ENCODE measurements at places on chromosomes 16 and 17.

- no peak for DNase-seq
Measured at GRCh38 chr16:78695391-78695790, 595.9 kb downstream of the WWOX start.

DNA sequence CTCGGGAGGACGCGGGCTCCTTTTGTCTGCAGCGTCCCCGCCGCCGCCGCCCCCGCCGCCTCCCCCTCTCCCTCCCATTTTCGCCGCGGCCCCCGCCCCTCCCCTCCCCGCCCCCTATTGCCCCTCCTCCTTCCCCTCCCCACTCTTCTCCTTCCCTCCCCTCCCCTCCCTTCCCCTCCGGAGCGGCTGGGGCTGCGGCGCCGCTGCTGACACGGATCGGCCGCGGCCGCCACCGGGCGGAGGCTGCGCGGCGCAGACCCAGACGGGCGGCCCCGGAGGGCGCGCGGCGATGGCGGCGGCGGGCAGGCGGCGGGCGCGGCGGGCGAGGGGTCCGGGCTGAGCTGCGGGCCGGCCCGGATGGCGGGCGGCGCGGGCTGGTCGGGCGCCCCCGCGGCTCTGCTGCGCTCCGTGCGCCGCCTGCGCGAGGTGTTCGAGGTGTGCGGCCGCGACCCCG is at the start of gene RAB11FIP4:
Gene RAB11FIP4 (plus strand): TSS at position 180 of the 454 bp plus-strand sequence. CDS start 178 bp downstream, at position 358.
- DNase-seq = no peak

- DNase-seq = no peak
Measured at GRCh38 chr17:55324296-55324978, 59.7 kb downstream of the HLF start.

- no peak for DNase-seq
Measured at GRCh38 chr16:9854675-9855074, 327.6 kb downstream of the GRIN2A start.

DNA sequence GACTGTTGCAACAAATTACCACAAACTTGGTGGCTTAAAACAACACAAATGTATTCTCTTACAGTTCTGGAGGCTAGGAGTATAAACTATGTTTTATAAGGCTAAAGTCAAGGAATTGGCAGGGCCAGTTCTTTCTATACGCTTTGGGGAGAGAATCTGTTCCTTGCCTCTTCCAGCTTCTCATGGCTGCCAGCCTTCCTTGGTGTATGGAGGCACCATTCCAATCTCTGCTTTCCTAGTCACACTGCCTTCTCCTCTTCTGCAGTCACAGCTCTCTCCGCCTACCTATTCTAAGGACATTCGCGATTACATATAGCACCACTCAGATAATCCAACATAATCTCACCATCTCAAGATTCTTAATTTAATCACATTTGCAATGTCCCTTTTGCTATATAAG is 140.4 kb upstream of the GNAO1 start:
- no peak for DNase-seq

DNA sequence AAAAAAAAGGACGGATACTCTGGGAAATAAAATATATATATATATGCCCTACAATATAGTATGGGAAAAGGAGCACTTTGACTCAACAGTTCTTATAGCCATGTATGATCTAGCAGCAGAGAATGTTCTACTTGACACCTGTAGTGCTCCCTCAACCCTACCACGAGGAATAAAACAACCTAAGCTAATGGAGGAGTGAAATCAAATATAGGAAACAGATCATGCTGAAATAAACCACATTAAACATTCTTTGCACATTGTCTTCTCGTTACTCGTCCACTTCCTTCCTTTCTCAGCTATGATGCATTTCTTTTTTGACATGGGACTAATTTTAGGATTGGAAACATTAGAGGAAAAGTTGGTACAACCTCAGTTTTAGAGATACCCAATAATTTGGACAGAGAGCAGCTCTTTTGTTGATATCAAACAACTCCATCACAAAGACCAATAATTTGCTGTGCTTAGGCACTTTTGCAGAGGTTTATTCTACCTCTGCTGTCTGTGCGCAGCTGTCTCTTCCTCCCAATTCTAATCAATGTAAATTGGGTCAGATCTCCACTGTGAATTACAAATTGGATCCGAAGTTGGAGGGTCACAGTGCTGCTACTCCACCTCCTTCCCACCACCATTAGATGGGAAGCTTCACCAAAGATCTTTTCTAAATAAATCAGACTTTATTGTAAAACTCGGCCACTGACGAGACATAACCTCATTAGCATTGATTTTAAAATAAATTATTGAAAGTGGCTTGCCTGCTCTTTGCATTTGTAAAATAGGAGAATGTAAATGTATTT is 65.8 kb downstream of the SNX11 start:
- no peak for DNase-seq

Measured in ascending aorta (tissue), 2 donors.